ENCODE measurements at places on chromosomes 3 and 15. TPM values are rescaled to one million over a fixed set of nuclear protein-coding genes. Genes with fewer than 3 reads are reported as not detected.

The SPSB4 gene
- total RNA-seq = 25.9 TPM

The APOD gene
- total RNA-seq = not detected

The SLC22A14 gene
- total RNA-seq = not detected

The ARHGAP11A gene
- total RNA-seq = 43.1 TPM

The CCDC71 gene
- 37.4 TPM for total RNA-seq

The ANKUB1 gene
- total RNA-seq = not detected

The CELSR3 gene
- total RNA-seq = 33.3 TPM

The ZBED2 gene
- total RNA-seq = not detected

DNA sequence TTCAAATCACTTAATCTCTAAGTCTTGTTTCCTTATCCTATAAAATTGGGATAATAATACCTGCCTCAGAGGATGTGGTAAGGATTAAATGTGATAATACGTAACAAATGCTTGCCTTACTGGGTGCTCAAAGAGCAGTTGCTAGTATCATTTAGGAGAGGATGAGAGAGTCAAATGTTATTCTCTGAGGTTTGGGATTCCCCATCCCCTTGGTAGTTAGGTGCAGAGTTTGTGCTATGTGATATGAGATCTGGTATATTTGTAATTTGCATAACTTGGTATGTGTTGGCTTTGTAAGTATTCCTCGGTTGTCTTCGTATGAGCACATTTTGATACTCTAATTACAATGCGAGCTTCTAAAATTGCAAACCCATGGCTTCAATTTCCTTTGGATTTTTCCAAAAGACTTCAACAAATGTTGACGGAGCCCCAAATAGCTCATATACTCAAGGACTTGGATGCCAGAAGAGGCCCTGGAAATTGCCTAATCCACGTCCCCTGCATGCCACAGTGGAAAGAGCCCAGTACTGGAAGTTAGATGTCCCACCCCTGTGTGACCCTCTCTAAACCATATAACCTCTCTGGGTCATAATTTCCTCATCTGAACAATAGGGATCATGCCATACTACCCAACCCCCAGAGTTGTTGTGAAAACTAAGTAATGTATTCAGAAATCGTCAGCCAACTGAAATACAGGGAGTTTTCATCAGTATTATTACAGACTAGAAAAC lies 85.0 kb downstream of the FBN1 start:
- no peak for DNase-seq

- DNase-seq = no peak
These were observed 124.4 kb downstream of the B3GALNT1 start for GRCh38 chr3:160980740-160981139.

DNA sequence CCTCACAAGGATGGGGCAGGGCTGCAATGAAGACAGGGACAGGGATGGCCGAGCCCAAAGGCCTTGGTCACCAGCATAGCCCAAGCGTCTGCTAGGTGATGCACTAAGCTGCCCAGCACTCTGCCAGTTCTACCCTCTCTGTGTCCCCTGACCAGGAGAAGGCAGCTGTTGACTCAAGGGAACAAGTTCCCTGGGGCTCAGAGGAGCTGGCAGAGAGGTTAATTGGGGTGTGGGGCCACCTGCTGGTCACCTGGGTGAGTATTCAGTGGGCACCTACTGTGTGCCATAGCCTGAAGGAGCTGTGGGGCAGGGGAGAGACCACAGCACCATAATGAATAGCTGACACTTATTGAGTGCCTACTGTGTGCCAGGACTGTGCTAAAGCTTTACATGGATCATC lies 22.0 kb upstream of the DOCK3 start:
- DNase-seq = peak; percentile 77

- no peak for DNase-seq
These were observed 64.5 kb downstream of the EPHA3 start for GRCh38 chr3:89171687-89172545.

DNA sequence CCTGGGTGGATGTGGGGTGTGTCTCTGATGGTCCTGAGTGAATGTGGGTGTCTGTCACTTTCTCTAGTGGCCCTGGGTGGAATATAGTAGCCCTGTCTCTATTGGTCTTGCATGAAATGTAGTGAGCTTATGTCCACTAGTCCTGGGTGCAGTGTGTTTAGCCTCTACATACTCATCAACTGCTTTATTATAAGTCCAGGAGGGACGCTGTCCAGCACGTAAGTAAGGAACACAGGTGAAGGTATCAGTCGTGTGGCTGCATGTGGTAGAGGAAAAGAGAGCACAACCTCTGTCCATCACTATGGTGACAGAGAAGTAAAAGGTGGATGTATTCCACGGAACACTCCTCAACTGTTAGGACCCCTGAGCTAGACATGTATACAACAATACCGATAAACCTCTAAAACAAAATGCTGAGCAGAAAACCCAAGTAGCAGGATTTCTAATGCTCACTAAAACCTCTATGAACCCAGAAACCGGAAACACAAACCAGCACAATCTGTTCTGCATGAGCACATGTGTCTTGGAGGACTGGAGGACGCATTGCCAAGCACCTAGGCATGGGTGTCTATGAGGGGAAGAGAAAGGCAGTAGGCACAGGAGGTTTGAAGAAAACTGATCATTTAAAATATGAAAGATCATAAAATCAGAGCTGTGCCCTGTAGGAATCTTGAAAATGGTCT lies 11.0 kb downstream of the LTF start:
- DNase-seq = no peak

GRCh38 chr15:97165205-97165604 lies 795.3 kb upstream of the ARRDC4 start:
- DNase-seq = no peak

DNA sequence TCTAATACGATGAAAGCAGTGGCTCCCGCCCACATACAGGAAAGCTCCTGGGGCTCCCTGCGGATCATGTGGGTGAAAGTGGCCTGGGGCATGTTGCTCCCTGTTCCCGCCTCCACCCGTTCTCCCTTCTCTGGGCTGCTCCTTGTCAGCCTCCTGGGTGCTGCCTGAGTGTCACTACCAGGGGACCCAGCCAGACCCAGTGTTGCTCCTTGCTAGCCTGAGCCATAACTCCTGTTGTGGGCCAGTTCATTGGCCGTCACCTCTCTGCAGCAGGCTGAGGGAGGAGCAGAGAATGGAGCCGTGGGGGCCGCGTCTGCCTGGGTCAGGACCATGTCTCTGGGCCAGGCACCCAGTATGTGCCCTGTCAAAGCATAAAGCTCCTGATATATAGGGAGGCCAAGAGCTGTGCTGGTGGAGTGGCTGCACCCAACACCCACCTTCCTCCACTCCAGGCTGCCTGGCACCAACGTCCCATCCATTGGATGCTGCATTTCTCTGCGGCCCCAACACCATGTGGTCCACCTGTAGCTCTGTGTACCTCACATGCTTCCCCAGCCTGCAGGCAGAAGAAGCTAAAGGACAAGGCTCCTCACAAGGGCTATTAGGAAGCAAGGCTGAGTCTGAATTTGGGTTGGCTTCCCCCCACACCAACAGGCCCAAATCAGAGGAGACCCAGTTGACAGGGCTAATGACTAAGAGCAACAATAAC lies 40.5 kb downstream of the KLF13 start:
- no peak for DNase-seq

DNA sequence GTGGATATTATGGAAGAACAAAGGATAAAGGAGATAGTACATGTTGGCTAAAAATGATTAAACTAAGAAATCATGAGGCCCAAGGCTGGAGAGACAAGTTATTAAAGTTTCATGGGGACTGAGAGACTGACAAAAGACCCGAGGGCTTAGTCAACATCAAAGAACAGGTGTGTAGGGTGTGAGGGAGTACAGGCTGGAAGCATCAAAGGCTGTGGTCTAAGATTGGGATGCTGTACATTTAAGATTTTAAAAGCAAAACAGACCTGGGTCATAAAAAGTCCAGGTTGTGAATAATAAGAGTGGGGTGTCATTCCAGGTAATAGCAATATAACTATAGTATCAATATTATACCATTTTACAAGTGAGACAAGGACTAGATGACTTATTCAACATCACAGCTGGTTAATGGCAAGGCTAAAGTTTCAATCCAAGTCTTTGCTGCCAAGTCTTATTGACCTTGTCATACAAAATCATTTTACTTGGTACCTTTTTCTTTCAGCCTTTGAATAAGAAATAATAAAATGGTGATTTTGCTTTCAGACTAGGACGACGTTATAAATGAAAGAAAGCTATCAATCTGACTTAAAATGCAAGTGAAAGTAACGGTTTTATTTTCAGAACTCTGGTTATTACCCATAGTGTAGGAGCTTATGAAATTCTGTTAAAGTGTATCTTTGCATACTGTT lies 211.6 kb downstream of the TNIK start:
- DNase-seq = no peak

DNA sequence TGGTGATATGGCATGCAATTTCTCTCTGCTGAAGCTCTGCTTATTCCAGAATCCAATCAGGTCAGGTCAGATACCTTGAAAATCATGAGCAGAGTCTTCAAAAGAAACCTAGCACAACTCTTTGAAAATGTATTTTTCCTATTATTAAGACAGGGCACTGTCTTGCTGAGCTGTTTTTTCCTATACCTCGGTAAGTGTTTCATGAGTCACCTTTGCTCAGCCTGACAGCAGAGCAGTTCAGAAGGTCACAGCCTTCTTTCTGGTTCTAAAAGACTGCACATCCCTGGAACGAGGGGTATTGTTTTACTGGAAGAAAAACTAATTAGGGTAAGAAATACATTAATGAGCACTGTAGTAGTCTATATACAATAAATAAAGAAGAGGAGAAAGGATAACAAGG lies 422.0 kb downstream of the SOX2 start:
- no peak for DNase-seq

- DNase-seq = no peak
These were observed 269.5 kb downstream of the CNTN3 start for GRCh38 chr3:74344865-74345440.
